ENCODE measurements at places on chromosomes 16 and 17.

GRCh38 chr17:6163612-6164333 lies 93.6 kb downstream of the WSCD1 start:
- DNase-seq, result no peak

DNA sequence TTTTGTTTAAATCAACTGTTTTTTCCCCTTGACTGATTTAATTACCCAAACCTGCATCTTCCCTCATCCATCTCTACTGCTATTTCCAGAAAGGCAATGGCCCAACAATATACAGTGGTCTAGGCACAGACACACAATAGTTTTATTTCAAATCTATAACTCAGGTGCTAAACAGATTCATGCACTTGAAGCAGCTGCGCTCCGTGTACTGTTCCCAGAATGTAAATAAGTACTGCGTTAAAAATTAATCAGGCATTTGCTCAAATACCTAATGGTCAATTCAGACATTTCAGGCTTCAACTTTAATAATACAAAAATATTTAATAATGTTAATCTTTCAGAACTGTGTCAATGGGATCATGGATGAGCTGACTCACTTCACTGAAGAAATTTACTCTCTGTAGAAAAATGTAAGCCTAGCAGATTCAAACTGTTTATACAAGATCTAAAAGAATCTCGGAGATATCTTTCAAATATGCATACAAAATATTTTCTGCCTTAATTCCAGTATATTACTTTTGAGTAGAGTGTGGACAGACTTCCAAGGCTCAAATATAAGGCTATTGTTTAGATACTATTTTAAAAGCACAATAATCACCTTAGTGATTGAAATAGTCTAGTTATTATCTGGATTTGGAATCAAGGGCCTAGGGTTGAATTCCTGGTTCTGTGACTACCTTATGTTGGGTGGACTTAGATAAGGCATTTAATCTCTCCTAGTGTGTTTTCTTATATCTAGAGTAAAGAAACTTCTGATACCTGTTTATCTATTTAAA lies 97.4 kb upstream of the PSMD7 start:
- no peak for DNase-seq

DNA sequence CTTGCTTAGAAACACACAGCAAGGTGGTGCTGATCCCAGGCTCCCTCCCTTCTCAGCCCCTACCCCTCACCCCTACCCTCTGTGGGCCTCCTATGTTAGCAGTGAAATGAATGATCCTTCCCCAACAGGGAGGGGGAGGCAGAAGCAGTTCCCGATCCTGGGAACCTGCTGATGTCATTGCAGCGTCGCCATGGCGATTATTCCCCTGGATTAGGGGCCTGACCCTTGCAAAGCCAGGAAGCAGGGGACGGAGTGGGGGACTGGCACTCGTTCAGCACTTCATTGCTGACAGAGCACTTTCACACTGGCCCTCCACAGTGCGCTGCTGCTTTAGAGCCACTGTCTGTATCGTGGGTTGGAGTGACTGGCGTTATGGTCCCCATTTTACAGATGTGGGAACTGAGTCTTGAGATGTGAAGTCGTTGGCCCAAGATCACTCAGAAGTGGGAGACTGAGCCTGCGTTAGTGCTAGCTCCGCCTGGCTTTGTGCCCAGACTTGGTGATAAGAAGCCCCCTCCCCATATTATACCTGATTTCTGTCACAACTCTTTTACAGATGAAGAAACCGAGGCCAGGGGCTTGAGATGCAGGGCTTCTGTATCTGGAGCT lies 26.6 kb downstream of the LASP1 start:
- DNase-seq, result no peak

DNA sequence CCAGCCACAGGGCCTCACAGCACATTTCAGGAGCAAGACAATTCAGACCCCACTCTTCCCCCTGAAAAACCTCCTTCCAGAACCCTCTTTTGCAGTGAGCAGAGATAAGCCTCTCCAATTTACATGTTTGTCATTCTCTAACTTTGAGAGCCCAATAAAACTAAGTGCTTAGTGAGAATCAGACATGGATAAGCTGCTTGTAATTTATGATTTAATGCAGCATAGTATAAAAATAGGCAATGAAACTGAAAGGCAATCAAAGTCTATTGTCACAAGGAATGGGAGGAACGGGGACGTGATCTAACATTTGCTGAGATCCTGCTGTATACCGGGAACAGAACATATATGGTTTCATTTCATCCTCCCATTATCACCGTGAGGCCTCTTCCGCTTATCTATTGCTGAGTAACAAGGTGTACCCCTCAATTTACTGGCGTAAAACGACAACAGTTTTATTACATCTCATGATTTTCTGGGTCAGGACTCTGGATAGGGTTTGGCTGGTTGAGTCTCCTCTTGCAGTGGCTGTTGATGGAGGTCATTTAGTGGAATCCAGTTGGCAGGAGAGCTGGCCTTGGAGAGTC lies 597.4 kb downstream of the MAF start:
- no peak for DNase-seq

GRCh38 chr16:2804728-2805127 lies 6.5 kb downstream of the PRSS41 start:
- no peak for DNase-seq

DNA sequence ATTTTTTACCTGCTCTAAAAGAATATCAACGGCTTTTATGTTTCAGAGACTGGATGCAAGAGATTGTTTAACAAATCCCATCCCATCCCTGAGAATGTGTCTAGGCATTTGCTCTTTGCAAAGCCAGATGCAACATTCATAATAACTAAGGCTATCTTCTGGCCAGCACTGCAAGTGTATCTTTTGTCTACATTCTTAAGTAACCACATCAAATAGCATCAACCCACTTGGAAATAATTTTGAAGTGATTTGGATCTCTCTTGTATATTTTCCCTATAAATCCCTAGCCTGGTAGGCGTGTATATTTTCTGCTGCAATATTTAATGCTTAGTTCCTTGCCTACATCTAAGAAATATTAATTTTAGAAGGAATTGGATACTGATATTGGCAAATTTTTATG lies 64.3 kb downstream of the PIGL start:
- DNase-seq, result no peak

DNA sequence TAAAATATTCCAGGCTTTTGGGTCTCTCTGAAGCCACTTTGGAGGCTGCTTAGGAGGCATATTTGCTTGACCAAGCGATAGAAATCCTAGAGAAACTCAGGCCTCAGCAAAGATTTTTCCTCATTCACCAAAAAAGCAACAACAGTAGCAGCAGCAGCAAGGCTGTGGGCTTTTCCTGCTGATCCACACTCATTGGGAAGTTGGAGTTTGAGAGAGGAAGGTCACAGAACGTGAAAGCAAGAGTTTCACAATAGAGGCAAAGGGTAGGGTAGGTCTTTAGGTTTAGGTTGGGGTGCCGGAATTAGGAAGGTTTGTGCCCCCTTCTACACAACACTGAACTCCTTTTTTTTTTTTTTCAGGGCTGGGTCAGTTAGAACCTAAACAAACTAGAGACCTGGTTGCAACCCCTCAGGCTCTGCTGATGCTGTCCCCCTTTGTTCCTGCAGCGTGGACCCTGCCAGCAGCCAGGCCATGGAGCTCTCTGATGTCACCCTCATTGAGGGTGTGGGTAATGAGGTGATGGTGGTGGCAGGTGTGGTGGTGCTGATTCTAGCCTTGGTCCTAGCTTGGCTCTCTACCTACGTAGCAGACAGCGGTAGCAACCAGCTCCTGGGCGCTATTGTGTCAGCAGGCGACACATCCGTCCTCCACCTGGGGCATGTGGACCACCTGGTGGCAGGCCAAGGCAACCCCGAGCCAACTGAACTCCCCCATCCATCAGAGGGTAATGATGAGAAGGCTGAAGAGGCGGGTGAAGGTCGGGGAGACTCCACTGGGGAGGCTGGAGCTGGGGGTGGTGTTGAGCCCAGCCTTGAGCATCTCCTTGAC lies 2.0 kb downstream of the TMUB2 start:
- no peak for DNase-seq

DNA sequence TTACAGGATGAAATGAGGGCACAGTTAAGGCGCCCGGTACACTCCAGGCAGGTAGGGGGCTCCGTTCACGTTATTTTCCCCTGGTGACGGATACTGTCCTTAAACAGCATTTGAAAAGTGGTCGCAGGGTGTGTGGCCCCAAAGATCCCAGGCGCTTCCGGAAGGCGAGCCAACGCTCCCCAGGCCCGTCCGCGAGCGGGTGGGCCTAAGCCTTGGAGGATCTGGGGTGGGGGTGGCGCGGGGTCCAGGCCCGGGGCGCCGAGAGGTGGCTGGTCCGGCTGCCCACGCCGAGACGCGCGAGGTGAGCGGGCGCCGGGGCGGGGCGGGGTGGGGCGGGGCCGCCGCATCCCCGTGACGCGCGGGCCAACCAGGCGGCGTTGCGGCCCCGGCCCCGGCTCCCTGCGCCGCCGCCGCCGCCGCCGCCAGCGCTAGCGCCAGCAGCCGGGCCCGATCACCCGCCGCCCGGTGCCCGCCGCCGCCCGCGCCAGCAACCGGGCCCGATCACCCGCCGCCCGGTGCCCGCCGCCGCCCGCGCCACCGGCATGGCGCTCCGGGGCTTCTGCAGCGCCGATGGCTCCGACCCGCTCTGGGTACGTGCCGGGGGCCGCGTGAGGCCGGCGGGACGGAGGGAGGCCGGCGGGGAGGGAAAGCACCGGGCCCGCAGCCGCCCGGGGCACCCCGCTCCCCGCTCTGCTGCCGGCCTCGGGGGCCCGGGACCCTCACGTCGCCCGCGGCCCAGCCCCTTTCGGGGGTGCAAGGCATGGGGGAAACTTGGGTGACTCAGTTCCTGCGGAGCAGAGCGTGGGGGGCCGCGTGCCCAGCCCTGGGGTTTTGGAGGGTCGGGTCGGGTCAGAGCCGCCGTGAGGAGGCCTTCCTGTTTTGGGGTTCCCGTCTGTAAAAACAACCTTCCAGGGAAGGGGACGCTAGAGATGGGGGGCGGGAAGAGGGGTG lies at the start of gene ABCC1:
ABCC1 (plus strand) TSS at position 407 of the 951 bp plus-strand sequence; CDS start at position 543, 136 bp downstream.
- DNase-seq, result peak; percentile 49

- no peak for DNase-seq
Measured at GRCh38 chr16:52470585-52470984, 76.4 kb downstream of the TOX3 start.

DNA sequence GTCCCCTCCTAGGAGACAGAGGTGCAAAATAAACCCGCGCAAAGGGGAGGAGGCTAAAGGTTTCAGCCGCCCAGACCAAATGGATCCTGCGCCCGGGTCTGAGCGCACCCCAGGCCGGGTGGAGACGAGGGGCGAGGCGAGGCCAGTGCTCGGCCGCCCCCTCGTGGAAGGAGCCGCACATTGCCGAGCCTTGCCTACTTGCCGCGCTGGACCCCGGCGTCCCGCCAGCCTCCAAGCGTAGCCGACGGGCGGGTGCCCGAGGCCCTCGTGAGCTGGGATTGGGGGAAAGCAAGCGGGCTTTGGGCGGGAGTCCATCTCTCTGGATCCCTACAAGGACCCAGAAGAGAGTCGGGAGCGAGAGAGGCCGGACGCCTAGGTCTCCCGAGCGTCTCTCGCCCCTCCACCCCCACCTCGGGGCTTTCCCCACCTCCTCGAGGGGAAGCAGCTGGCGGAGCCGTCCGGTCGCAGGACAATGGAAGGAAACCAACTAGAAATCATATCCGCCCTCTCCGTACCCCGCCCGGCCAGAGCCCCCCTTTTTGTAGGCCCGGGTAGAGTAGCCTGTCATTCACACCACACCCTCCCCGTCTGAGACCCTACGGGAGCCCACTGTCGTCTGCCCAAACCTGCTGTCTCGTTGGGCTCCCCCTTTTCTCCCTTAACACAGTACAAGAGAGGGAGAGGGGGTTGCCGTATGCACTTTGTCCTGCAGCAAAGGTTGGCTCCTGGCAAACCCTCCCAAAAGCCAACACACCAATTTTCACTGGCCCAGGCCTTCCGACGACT lies 664 bp upstream of the BCL6B start:
- DNase-seq, result peak; percentile 69
